ENCODE measurements at places on chromosomes 7 and 10. TPM values are rescaled to one million over a fixed set of nuclear protein-coding genes. Genes with fewer than 3 reads are reported as not detected.

Gene TMEM236
- total RNA-seq, result 0.28 TPM

Gene AKR1B1
- 78.9 TPM for total RNA-seq

Gene OR6V1
- total RNA-seq, result not detected

Gene MBL2
- not detected for total RNA-seq

Gene IQUB
- total RNA-seq, result 1.5 TPM

Gene TAC1
- total RNA-seq, result not detected

Gene C10orf53
- total RNA-seq, result not detected

Gene DHX32
- total RNA-seq, result 44.6 TPM

Gene TMEM139
- total RNA-seq, result 23.6 TPM

Gene C10orf67
- 0.16 TPM for total RNA-seq

Gene GJC3
- total RNA-seq, result not detected

Gene AGR2
- total RNA-seq, result 1.0 TPM

Gene TMEM213
- not detected for total RNA-seq

Gene NACAD
- 3.4 TPM for total RNA-seq

Gene CACNB2
- under 0.01 TPM for total RNA-seq

Gene PLXDC2
- total RNA-seq, result 124 TPM

Gene LLCFC1
- total RNA-seq, result not detected

Gene PFKFB3
- 49.5 TPM for total RNA-seq

Gene MYO1G
- total RNA-seq, result not detected

Gene PRDX3
- 125 TPM for total RNA-seq

Gene AVPI1
- total RNA-seq, result 33.8 TPM

Gene ABCC2
- total RNA-seq, result 0.83 TPM

Gene PLPP4
- total RNA-seq, result 10.3 TPM

Gene MRC1
- total RNA-seq, result not detected

Gene PRKG1
- total RNA-seq, result 2.2 TPM

Gene OR13A1
- total RNA-seq, result not detected

Gene CPEB3
- total RNA-seq, result 1.2 TPM

Gene SPACDR
- 0.59 TPM for total RNA-seq

Gene CPA4
- 495 TPM for total RNA-seq

Gene SPOCK2
- 0.86 TPM for total RNA-seq

Gene PAPOLB
- total RNA-seq, result not detected

Gene STK31
- not detected for total RNA-seq

Gene DNAJC1
- 51.8 TPM for total RNA-seq

Gene FGFBP3
- 0.17 TPM for total RNA-seq

Gene EPHA1
- total RNA-seq, result 15.2 TPM

Gene AOAH
- not detected for total RNA-seq

Gene ATAD1
- 79.7 TPM for total RNA-seq

Gene PDZD7
- total RNA-seq, result 0.56 TPM

Data from mammary epithelial cell (primary cell).